ENCODE measurements at places on chromosomes 2 and 18.

DNA sequence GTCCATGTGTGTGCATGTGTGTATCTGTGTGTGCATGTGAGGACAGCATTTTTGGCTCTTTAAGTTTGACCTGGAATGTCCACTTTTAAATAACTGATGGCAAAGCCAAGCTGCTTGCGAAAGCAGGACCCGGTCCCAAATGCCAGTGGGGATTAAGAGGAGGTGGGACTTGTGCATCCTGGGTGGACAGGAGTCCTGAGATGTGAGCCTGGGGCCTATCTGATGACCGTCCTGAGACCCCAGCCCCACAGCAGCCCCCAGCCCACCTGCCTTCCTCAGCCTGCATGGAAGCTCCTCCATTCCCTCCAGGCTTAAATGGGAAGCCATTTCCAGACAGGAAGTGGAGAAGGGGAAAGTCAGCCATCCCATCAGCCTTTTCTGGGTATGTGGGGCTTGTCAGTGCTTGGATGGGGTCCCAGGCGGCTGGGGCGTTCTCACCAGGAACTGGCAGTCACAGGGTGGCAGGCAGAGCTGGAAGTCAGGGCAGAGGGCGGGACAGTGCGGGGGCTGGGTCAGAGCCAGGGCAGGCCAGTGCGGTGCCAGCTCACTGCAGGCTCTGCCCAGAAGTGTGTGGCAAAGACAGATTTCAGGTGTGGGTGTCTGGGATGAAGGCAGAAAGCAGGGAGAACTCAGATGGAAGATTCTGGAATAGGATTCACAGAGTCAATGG, 117.8 kb downstream of the ACKR3 start:
- DNase-seq = no peak

- DNase-seq = no peak
These were observed 22.6 kb downstream of the GREB1L start for GRCh38 chr18:21264651-21265050.

DNA sequence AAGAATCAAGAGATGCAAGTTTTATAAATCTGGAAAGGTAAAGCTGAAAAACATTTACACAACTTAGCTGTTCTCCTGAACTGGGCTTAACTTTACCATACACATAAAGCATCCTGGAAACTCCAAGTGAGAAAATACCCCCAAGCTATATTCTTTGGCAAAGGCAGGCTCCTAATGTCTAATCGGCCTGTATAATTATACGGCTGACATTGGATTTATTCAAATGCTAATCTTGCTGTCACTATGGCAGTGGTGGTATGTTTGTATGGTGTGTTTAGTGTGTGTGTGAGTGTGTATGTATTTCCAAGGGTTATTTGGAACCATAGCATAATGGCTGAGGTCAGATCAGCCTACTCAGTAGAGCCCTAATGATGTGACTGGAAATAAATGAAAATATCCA, 1031.8 kb upstream of the ZEB2 start:
- DNase-seq = peak; percentile 53

DNA sequence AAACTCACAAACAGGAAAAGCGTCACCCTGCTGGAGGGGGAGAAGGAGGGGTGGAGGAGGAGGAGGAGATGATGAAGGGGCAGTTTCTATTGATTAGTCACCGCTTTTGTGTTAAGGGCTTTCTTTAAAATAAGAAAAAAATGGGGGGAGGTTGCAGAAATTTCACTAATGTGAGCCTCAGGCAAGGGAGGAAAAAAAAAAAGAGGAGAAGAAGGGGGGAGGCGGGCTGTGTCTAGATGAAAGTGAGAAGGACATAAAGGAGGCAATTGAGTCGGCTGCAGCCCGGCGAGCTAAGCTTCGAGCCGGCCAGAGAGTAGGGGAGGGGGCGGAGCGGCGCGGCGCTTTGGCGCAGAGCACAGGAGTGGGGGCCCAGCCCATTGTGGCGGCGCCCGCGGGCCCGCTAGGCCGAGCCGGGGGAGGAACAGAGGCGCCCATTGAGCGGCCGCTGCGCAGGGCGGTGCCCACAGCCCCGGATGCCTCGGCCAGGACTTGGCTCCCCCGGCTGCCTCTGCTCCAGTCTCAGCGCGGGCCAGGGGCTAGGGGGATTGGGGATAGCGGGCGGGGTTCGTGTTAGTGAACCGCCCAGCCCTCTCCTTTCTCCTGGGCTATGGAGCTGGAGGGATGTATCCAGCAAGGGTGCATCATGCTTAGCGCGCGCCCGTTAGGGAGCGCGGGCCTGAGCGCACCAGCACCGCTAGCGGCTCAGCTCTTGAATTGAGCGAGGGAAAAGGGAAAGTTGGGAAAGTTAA, 7.9 kb downstream of the PAX3 start:
- DNase-seq = peak; percentile 67

- DNase-seq = no peak
These were observed 109.8 kb downstream of the FAM210A start for GRCh38 chr18:13616525-13617035.

DNA sequence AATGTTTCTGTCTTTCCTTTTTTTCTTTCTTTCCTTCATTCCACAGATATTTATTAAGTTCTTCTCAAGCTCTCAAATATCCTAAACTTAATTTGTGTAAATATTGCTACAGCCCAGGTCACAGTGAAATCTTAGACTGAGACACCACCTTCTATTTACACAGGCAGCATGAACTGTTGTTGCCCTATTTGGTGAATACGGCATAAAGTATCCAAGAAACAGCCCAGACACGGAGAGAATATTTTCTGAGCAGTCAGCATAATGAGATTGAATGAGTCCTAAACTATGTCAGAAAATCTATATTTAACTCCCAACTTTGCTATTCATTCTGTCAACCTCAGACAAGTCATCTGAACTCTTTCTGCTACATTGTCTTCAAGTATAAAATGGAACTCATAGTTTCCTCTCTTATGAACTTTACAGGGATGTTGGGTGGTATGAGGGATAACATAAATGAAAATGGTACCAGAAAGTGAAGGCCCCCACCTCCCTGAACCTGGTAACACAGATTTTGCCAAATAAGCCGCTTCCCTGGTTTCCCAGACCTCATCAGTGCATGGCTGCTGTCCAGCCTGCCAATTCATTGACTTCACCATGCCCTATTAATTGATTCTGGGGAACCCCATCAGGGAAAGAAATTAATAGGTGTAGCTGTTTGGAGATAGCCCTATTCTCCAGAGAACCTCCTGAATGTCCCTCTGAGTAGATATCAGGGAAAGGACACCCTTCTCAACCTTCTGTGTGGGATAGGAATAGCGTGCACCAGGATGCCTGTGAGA, 235.9 kb downstream of the SETBP1 start:
- DNase-seq = peak; percentile 22

DNA sequence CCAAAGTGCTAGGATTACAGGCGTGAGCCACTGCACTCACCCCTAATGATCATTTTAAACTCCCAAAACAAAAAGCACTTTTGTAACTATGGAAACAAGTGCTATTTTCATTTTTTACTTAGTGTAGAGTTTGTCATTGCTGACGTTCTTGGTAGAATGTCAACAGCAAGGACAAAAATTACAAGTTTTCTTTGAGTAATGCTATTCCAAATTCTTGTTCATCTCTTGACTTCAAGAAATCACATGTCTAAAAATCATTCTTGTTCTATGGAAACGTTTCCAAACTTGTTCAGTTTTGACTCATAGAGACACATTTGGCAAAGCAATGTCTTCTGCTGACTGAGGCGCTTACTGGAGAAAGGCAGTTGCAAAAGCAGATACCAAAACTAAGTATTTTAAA, 82.6 kb downstream of the MBP start:
- DNase-seq = no peak

- DNase-seq = no peak
These were observed 86.9 kb downstream of the RAPGEF4 start for GRCh38 chr2:172822585-172822984.

- no peak for DNase-seq
These were observed 9.3 kb upstream of the SLC16A14 start for GRCh38 chr2:230077851-230078547.

GRCh38 chr2:206212673-206213513, 53.2 kb downstream of the EEF1B2 start:
- DNase-seq = peak; percentile 14

DNA sequence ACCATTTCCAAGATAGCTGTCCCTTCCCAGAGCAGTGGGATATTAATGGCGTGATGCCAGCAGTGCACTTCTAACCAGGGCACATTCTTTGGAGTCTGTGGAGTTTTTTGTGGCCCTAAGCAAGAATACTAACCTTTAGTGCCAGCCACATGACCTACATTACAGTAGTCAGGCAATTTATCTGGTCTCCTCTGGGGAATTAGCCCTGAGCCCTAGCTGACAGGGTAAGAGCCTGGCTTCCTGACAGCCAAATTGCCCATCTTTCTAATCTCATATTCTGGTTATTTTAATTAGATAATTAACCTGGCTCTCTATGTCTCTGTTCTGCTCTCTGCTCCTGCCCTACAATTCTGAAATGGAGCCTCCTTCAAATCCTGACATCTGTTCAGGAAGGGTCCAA, 5.2 kb downstream of the PFN4 start:
- no peak for DNase-seq

DNA sequence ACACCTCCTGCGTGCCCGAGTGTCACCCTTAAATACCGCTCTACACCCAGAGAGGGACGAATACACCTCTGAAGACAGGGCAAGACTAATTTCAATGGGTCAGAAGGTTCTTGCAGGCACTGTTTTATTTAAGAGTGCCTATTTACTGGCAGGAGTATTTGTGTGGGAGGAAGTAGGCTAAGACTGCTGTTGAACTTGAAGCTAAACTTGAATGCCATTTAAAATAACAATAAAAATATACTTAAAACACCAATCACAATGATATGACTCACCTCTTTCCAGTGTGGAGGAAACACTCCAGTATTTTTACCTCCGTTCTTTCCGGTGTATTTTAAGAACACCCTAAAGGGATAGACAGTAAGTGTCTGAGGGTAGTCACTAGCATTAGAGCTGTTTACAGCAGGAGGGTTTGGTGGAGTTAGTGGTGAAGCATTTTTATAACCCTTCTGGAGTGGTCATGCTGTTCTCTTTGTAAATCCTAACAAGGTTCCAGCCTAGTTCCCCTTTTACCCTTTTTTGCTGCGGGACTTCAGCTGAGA, 9.6 kb upstream of the HOXD1 start:
- DNase-seq = no peak

GRCh38 chr2:44929735-44930273, 11.7 kb upstream of the SIX3 start:
- no peak for DNase-seq

- DNase-seq = peak; percentile 10
These were observed 726.3 kb downstream of the TSN start for GRCh38 chr2:122481717-122482116.

DNA sequence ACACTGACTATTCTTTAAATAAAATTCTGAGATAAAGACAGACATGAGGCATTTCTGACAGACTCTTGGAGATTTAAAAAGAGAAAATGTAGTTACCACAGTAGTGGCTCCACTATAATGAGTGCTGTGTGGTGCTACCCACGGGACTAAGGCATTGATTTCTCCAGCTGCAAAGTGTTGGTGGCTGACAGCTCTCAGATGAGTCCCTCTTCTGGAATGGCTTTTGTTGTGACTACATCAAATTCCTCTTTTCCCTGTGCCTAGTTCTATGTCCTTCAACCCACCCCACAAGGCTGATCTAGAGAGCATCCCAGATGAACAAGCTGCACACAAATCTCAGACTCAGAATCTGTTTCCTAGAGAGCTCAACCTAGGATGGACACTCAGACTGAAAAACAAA, 884.8 kb upstream of the ZEB2 start:
- DNase-seq = no peak

GRCh38 chr18:61272793-61273192, 60.4 kb upstream of the CDH20 start:
- DNase-seq = no peak

GRCh38 chr18:8333961-8334360, 275.3 kb upstream of the RAB12 start:
- DNase-seq = peak; percentile 48

GRCh38 chr2:151760139-151760650, 25.9 kb upstream of the NEB start:
- DNase-seq = no peak

- no peak for DNase-seq
These were observed 151.9 kb upstream of the PELI1 start for GRCh38 chr2:64296140-64296480.

DNA sequence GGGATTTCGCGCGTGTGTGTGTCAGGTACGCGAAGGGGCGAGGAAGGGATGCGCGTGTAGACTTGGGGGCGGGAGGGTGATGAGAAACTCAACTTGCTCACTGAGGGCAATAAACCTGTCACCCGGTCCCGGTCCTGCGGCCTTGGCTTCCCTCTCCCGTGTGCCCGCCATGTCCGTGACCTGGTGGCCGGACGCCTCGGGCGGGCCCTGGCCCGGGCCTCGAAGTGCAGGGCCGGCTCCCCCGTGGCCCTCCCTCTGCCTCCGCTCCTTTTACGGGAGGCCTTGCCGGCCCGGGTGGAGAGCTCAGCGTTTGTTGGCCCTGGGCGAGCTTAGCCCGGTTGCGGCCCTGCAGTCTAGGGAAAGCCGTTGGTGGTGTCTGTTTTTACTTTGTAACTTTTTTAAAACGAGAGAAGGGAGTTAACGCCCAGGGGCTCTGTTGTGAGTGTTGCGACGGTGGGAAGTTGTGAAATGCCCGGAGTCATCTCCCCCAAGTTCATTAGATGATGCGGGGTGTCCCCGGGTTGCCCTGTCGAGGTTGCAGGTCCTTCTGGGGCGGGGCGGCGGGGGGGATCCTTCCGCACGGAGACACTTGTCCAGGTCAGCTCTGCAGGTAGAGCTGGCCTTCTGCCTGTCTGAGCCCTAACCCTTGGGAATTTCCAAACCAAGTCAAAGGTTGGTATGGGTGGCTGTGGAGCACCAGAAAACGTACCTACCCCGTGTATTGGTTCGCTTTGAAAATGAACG, 883 bp downstream of the SMCHD1 start:
- peak; percentile 51 for DNase-seq

- no peak for DNase-seq
These were observed 88.7 kb downstream of the ADAM23 start for GRCh38 chr2:206531996-206532543.

- DNase-seq = no peak
These were observed 9.6 kb downstream of the TET3 start for GRCh38 chr2:73994178-73994831.

GRCh38 chr2:144495227-144496091, 24.5 kb downstream of the ZEB2 start:
- DNase-seq = no peak

GRCh38 chr2:197460649-197461048, 7.3 kb downstream of the COQ10B start:
- no peak for DNase-seq

GRCh38 chr2:227884511-227884947, 13.1 kb downstream of the DAW1 start:
- DNase-seq = peak; percentile 51

DNA sequence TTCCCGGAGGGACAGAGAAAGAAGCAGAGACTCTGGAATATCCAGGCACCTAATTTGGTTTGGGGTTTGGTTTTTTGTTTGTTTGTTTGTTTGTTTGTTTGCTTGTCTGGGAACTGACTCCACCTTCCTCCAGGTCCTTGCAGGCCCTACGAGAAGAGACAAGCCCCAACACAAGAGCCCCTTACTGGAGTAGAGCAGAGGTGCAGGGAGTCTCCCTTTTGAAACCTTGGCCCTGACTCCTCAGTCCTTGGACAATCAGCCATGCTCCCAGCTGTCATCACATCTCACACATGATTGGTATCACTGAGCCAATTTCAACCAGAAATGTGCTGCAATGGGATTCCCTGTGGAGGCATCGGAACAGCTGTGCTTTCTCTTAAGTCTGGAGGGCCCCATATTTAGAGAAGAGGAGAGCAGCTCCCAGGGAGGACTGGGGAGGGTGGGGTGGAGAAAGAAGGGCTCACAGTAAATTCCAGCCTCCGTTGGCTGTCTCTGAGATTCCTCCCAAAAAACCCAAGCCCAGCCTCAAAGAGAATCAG, 279.9 kb upstream of the NCKAP5 start:
- no peak for DNase-seq

- DNase-seq = no peak
These were observed 166.9 kb upstream of the OSR1 start for GRCh38 chr2:19525313-19525712.
